ENCODE measurements at places on chromosomes 16 and 17.

- no peak for DNase-seq
Observed at GRCh38 chr17:79224903-79225302, 150.3 kb downstream of the ENGASE start.

DNA sequence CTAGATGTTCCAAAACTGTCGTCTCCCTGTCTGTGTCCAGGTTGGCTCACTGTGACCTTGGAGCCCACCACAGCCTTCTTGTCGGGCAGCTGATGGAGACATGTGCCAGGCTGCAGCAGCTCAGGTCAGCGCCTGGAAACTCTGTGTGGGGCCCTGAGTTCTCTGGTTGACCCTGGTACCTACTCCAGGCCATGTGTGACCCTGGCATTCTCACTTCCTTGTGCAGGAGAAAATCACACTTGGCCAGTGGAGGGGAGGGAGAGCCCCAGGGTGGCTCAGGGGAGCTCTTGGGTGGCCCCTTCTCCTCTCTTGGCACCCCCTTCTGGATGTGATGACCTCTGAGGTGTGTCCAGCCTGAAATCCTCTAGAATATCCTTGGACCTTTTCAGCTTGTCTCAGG lies 25.0 kb upstream of the CPNE2 start:
- no peak for DNase-seq

DNA sequence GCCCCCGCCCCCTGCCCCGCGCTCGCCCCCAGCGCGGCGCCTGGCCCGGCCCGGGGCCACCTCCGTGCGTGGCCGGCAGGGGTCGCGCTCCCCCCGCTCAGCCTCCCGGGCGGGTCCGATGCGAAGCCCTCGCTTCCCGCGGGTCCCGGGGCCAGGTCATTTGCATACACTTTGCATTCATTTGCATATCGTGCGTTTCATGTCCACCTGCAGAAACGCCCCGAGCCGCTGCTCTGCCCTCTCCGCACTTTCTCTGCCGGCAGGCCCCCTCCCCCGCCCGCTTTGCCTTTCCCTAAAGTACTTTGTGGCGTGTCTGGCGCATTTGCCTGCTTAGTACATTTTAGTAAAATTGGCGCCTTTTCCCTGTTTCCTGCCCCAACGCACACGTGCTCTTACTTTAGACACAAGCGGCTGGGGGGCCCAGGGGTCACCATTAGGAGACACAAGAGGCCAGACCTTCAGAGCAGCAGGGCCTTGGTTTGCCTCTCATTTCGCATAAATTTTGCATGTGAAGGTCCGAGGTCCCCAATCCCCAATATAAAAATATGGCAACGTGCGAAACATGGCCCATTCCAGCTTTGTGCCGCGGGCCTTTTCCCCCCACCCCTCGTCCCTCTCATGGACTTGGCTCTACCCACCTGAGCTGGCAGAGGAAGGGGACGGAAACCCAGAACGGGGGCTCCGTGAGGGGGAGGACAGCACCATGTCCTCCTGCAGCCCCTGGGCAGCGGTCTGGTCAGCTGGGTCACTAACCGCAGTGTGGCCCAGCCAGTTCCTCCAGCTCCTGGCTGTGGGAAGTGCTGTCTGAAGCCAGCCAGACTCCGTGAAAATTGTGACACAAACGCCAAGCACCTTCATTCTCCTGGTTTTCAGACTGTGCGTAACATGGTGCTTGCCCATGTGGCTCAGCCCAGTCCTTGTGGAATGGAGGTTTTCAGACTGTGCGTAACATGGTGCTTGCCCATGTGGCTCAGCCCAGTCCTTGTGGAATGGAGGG lies 34.8 kb downstream of the CBFA2T3 start:
- no peak for DNase-seq

- DNase-seq = no peak
Observed at GRCh38 chr16:76241755-76242154, 35.4 kb upstream of the CNTNAP4 start.

GRCh38 chr17:75834928-75835653 lies 9.1 kb downstream of the UNC13D start:
- no peak for DNase-seq

DNA sequence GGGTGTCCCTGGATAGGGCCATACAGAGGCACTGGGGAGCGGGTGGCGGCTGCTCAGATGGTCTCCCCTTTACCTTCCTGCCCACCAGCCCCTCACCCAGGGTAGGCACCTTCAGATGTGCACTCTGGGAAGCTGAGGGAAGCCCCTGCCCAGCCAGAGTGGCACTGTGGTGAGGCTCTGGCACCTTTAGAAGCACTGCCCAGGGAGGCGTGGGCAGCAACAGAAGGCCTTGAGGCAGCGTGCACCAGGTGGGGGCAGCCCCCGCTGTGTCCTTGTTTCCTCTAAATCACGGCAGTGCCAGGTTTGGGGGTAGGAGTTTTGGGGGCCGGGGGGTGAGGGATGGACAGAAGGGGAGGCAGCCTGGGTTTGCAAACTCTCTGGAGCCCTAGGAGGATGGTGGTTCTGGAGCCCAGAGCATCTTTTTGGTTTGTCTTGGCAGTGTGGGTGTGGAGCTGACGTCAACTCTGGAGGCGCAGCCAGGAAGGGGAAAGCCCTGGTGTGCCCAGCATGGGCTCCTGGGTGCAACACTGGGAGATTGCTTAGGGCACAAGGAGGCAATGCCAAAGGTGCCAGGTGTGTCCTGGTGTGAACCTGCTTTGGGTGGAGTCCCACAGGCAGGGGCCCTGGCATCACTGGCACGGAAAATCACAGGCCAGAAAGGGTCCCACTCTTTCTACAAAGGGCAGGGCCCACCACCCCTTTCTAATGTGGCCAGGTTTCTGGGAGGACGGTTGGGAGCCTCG lies 23.1 kb upstream of the CDC42EP4 start:
- no peak for DNase-seq

GRCh38 chr17:39894681-39895376 lies 23.6 kb downstream of the GSDMB start:
- no peak for DNase-seq

GRCh38 chr17:80650751-80651518 lies 106.3 kb downstream of the RPTOR start:
- DNase-seq = no peak

GRCh38 chr16:11248133-11248532 lies 7.9 kb downstream of the SOCS1 start:
- no peak for DNase-seq

GRCh38 chr17:78753316-78754250 lies 28.5 kb downstream of the CYTH1 start:
- no peak for DNase-seq

GRCh38 chr17:64236827-64237403 lies 26.1 kb downstream of the TEX2 start:
- no peak for DNase-seq

DNA sequence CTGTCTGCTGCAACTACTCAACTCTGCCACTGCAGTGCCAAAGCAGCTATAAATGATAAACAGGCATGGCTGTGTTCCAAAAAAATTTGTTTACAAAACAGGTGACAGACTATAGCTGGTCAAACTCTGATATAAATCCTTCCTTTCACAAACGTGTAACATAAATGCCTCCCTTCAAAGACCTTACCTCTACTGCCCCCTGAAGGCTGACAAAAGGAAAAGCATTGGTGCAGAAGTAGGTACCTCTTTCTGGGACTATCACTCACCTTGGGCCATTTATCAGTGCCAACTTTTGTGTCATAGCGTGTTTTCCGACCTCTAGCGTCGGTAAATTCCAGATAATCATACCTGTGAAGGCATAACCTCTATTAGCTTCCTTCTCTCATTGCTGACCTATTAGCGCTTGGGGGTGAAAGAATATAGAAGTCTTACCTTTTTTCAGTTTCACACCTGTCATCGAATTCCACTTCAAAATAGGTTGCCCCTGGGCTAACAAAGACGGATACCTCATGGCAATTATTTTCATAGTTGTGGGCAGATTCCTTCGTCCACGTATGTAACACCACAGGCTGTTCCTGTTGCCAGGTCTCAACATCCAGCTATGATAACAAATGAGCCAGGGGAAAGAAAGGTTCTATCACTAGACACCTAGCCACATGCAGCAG lies 67.9 kb downstream of the ZZEF1 start:
- DNase-seq = no peak

- no peak for DNase-seq
Observed at GRCh38 chr17:6045621-6046357, 24.4 kb upstream of the WSCD1 start.

GRCh38 chr17:5561736-5562571 lies 22.4 kb downstream of the NLRP1 start:
- no peak for DNase-seq

GRCh38 chr17:46836500-46836899 lies 14.9 kb upstream of the WNT9B start:
- DNase-seq = no peak

DNA sequence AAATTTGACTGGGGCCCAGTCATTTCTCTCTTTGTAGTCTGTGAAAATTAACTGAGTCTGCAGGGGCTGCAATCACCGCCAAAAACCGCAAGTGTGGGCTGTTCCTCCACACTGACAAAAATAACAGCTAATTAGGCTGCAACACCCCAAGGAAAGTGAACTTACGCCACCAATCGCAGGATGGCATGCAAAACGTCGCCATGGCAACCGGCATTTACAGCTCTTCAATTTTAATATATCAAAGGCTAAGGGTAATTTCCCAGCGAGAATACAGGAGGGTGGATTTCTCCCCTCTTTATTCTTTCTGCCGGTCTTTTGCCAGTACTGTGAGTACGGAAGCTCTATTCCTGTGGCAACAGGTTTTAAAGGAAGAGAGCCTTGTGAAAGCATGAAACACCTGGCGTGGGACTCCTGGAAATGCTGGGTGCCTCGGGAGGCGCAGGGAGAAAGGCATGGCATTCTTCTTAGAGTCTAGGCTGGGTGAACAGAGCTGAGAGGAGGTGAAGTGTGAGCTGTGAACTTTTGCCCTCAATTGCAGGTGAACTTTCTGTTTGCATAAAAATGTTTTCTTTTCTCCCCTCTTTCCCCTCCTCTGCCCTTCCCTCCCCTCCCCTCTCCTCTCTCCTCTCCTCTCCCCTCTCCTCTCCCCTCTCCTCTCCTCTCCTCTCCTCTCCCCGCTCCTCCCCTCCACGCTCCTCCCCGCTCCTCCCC lies 399.7 kb downstream of the XYLT1 start:
- DNase-seq = no peak

DNA sequence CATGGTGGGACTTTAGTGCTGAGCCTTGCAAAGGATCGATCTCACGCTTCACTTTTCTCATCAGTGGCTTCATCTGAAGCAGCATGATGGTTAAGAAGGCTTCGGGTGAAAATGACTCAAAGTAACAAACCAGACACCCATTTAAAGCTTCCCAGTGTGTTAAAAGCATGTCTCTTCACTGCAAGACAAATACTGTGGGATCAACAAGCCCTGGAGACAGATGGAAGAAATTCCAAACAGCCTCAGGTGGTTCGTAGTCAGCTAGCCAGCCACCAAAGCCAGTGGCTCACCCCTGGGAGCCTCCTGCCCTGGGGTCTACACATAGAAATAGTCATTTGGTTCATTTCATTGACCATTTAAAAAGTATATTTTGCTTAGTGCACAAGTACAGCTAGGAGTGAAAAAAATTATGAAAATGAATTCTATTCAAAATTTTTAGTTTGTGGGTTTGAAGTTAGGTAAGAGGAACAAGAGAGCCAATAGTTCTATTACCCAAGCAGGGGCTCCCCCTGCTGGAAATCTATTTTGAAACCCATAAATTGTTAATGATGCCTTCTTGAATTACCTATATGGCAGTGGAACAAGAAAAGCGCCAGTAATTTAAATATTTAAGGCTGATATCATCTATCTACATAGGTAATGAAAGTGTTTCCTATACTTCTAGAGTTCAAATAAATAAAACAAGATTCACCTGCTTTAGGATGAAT lies 51.6 kb downstream of the PMP22 start:
- no peak for DNase-seq

- no peak for DNase-seq
Observed at GRCh38 chr16:31052114-31052513, 18.8 kb downstream of the STX4 start.

DNA sequence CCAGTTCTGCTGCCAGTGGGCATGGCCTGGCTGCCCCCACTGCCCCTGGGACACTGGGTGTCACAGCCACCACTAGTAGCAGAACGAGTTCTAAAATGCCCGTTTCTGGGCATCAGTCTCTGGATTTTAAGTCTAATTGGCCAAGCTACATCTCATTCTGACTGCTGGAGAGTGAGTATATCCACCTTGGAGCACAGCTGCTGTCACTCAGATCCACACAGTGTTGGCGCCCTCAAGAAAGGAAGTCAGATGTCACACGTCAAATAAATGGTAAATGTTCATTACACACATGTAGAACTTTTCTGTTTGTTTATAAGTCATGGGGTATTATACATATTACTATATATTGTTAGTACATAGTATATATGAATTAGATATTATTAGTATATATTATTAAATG lies 19.4 kb downstream of the GNGT2 start:
- DNase-seq = no peak

GRCh38 chr16:85676466-85676865 lies 12.3 kb downstream of the GINS2 start:
- DNase-seq = no peak

DNA sequence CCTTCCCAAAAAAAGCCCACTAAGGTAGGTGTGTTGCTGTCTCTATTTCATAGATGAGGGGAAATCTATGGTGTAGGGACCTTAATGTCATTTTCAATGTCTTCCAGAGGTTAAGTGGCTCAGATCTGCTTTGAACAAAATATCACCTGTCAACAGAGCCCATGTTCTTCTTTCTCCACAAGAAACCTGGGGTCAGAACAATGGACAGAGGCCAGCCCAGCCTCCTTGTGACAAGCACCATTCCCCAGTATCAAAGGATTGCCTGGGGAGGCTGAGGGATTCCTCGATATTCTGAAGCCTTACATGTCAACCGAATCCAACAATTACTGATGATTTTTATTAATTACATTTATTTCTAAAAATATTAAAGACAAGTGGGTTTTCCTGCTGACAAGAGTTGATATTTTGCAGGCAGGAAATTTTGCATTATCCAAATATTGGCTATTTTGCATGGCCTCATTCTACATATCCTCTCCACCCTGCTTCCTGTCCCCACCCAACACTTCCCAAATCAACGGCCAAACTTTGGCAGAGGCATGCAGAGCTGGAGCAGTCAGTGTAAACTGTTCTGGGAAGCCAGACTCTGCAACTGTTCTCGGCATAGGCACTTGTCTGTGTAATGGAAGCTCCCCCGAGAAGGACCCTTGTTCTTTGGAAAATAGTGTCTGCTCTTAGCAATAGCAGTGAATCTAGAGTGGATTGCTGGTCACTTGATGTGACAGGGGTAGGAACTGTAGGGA lies 281.5 kb downstream of the HS3ST3A1 start:
- no peak for DNase-seq
